ENCODE measurements at places on chromosomes 4 and X.
A peak's percentile ranks its signal among the peaks of the same experiment; 100 is the strongest.

- H3K27ac ChIP-seq, result peak overlapping the region; percentile 99
- H3K27me3 ChIP-seq, result no peaks in the 10 kb centered on the region
- H3K4me3 ChIP-seq, result peak overlapping the region; percentile 94
- H3K4me1 ChIP-seq, result peaks cover 39% of the 10 kb centered on the region
- peaks cover 3% of the 10 kb centered on the region for H3K36me3 ChIP-seq
Observed at GRCh38 chr4:145935253-145936141, 3.1 kb downstream of the ZNF827 start.

DNA sequence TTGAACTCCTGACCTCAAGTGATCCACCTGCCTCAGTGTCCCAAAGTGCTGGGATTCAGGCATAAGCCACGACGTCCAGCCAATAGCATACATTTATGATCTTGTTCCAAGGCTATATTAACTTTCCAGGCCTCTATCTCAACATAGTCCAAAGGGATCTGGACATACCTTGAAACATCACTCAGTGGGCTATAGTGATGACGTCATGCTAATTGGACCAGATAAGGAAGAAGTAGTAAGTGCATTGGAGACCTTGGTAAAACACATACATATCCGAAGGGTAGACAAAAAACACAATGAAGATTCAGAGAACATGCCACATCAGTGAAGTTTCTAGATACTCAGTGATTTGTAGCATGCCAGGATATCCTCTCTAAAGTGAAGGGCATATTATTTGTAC is 37.4 kb upstream of the USP26 start:
- no peaks in the 10 kb centered on the region for H3K27me3 ChIP-seq
- H3K36me3 ChIP-seq, result no peaks in the 10 kb centered on the region
- no peak for DNase-seq
- no peaks in the 10 kb centered on the region for H3K4me1 ChIP-seq

- H3K4me3 ChIP-seq, result no peak overlapping the region
- H3K27me3 ChIP-seq, result no peaks in the 10 kb centered on the region
- no peak for DNase-seq
- peaks cover 2% of the 10 kb centered on the region for H3K4me1 ChIP-seq
Observed at GRCh38 chr4:23455456-23456158, 434.2 kb downstream of the PPARGC1A start.

- H3K27me3 ChIP-seq, result peaks cover 24% of the 10 kb centered on the region
- H3K4me3 ChIP-seq, result no peak overlapping the region
- H3K27ac ChIP-seq, result no peak overlapping the region
- no peak for DNase-seq
- peaks cover 6% of the 10 kb centered on the region for H3K4me1 ChIP-seq
Observed at GRCh38 chr4:80252953-80253352, 13.5 kb upstream of the FGF5 start.

DNA sequence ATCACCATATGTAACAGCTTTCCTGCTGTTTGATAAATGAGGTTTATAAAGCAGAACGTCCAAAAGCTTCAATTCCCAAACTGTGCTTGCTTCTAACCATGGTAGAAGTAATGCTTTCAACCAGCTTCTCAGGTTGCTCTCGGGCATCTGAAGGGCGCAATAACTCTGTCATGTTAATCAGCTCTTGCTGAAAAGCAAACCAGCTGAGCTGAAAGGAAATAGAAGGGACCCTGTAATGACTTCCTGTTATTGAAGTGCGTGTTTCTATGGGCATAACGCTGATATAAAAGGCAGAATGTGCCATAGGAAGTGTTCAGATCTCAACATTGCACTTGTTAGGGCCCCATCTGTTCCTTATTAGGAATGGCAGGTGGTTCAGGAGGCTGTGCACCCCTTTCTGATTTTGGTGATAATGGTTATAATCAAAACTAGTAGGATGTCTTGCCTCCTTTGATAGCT is 21.2 kb downstream of the HERC3 start:
- DNase-seq, result no peak
- H3K4me1 ChIP-seq, result peaks cover 9% of the 10 kb centered on the region
- H3K27ac ChIP-seq, result no peak overlapping the region
- no peak overlapping the region for H3K4me3 ChIP-seq
- no peaks in the 10 kb centered on the region for H3K27me3 ChIP-seq
- H3K36me3 ChIP-seq, result peaks cover 6% of the 10 kb centered on the region

GRCh38 chr4:127604949-127605709 is 27.6 kb upstream of the INTU start:
- H3K4me3 ChIP-seq, result peak overlapping the region; percentile 20
- H3K36me3 ChIP-seq, result no peaks in the 10 kb centered on the region
- no peak for DNase-seq
- peaks cover 15% of the 10 kb centered on the region for H3K4me1 ChIP-seq

- no peak overlapping the region for H3K27ac ChIP-seq
- H3K27me3 ChIP-seq, result no peaks in the 10 kb centered on the region
- no peak overlapping the region for H3K4me3 ChIP-seq
- H3K4me1 ChIP-seq, result peaks cover 4% of the 10 kb centered on the region
- H3K36me3 ChIP-seq, result no peaks in the 10 kb centered on the region
Observed at GRCh38 chr4:126495163-126495752, 1137.5 kb upstream of the INTU start.

GRCh38 chrX:30693999-30694650 is 40.9 kb downstream of the GK start:
- no peaks in the 10 kb centered on the region for H3K27me3 ChIP-seq
- no peak for DNase-seq
- H3K4me3 ChIP-seq, result no peak overlapping the region
- no peak overlapping the region for H3K27ac ChIP-seq
- H3K4me1 ChIP-seq, result peaks cover 6% of the 10 kb centered on the region

DNA sequence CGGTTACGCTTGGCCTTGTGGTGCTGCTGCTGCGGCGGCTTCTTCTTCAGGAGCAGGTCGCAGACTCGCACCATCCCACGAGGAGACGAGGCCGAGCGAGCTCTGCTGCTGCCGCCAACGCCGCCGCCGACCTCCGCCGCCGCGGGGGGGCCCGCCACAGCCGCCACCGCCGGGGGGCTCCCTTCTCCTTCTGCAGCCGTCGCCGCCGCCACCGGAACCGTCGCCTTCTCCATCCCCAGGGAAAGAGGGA is 237 bp downstream of the ANKRD17 start:
- peak overlapping the region; percentile 100 for H3K27ac ChIP-seq
- no peaks in the 10 kb centered on the region for H3K27me3 ChIP-seq
- peaks cover 7% of the 10 kb centered on the region for H3K36me3 ChIP-seq
- DNase-seq, result no peak
- peaks cover 32% of the 10 kb centered on the region for H3K4me1 ChIP-seq

GRCh38 chr4:164770010-164770724 is 16.2 kb downstream of the SMIM31 start:
- no peaks in the 10 kb centered on the region for H3K27me3 ChIP-seq
- H3K4me1 ChIP-seq, result peaks cover 2% of the 10 kb centered on the region
- H3K4me3 ChIP-seq, result no peak overlapping the region

GRCh38 chr4:18440527-18441202 is 419.1 kb upstream of the LCORL start:
- H3K36me3 ChIP-seq, result peaks cover 1% of the 10 kb centered on the region
- peak overlapping the region; percentile 43 for H3K27ac ChIP-seq
- no peak for DNase-seq
- H3K27me3 ChIP-seq, result no peaks in the 10 kb centered on the region
- no peak overlapping the region for H3K4me3 ChIP-seq

DNA sequence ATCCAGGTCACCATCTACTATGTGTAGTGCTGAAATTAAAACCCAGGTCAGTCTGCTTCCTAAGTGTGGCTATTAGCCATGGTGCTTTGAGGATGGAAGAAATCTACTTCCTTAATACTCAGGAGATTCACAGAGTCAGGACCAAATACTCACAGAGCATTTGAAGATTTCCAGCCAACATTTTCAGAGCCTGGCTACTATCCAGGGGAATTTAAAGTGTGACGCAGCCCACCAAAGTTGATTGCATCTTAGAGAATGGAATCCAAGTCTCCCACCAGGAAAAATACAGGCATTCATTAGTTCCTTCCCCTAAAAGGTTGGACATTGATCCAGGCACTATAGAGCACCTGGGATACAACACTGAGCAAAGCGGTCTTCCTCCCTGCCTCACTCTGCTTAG is 83.8 kb downstream of the HS3ST1 start:
- H3K27ac ChIP-seq, result no peak overlapping the region
- peaks cover 24% of the 10 kb centered on the region for H3K4me1 ChIP-seq
- no peaks in the 10 kb centered on the region for H3K27me3 ChIP-seq
- DNase-seq, result no peak

DNA sequence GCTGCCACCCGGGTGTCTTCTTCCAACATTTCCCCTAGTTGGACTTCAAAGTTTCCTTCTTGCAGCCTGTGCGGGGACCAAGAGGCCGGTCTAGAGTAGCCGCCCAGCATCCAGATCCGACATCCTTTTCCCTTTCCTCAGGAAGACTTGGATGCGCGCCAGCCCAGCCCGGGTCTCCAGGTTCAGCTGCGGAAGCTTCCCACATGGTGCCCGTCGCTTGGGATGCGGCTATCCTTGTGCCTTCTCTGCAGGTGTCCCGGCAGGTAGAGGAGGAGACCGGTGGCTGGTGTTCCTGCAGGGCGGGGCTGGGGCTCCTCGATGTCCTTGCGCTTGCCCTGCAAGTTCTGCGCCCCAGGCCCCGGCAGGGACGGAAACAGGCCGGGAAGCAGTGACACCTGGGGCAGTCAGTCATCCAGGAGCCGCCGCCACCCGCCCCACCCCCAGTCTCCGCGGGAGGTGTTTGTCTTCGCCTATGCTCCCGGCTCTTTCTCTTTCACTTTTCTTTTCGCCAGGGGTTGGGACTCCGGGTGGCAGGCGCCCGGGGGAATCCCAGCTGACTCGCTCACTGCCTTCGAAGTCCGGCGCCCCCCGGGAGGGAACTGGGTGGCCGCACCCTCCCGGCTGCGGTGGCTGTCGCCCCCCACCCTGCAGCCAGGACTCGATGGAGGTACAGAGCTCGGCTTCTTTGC is at the start of gene IL15:
Gene IL15 (plus strand): TSS at position 502 of the 689 bp plus-strand sequence. CDS start 82,882 bp downstream, outside the sequence.
- peaks cover 3% of the 10 kb centered on the region for H3K4me1 ChIP-seq
- H3K27ac ChIP-seq, result no peak within 1 kb of the TSS
- peak; percentile 31 for DNase-seq
- peak within 1 kb of the TSS; percentile 84 for H3K4me3 ChIP-seq
- peaks cover 53% of the 10 kb centered on the region for H3K27me3 ChIP-seq

- H3K4me1 ChIP-seq, result peaks cover 41% of the 10 kb centered on the region
- H3K36me3 ChIP-seq, result peaks cover 3% of the 10 kb centered on the region
- H3K4me3 ChIP-seq, result no peak overlapping the region
- no peaks in the 10 kb centered on the region for H3K27me3 ChIP-seq
Observed at GRCh38 chrX:23505531-23506303, 161.6 kb upstream of the PRDX4 start.

GRCh38 chr4:141009931-141010330 is 123.3 kb downstream of the RNF150 start:
- H3K4me3 ChIP-seq, result no peak overlapping the region
- H3K27ac ChIP-seq, result no peak overlapping the region
- no peaks in the 10 kb centered on the region for H3K4me1 ChIP-seq
- no peaks in the 10 kb centered on the region for H3K27me3 ChIP-seq
